Stimulated activated CD4-positive, alpha-beta T cell treated with anti-CD3 and anti-CD28 coated beads, Interleukin-2, amount 100 ng/mL, for 24 hours (primary cell): ENCODE measurements at places on chromosomes 16 and 17.

DNA sequence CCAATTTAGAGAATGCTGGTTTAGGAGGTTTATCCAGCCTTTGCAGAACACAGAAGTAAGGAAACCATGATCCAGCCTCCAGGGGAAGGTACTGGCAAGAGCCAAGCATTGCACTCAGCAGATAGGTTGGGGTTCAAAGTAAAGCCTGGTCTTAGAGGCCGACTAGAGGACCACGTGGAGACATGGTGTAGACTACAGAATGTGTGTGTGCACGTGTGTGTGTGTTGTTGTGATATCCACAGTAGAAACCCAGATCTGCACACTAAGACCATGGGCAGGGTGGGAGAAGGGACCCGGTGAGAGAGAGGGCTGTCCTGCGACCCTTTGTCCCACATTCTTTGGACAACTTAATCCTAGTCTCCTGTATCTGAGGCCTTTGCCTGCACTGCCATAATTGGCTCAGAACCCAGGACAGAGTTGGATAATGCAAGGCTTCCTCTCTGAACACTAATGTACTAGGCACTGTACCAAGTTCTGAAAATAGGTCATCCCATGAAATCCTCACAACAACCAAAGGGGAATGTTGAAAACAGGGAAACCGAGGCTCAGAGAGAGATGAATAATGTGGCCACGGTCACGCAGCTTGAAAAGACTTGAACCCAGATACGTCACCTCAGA is 325.1 kb upstream of the HSBP1 start:
- DNase-seq: no peak

DNA sequence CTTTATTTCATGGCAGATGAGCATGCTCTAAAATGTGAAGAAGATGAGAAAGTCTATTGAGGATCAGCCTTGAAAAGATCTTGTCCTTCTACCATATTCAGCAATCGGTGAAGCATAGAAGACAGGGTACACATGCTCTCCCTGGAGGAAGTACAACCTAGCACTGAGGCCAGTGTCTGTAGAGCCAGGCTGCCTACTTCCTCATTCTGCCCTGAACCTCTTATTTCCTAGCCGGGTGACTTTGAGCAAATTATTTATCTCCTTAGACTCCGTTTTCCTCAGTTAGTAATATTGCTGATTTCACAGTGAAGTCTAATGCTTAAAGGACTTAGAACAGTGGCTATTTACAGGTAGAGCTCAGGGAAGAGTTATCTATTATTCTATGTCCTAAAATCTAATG is 58.4 kb downstream of the TMEM100 start:
- DNase-seq: no peak

GRCh38 chr16:69720822-69721430 is 5.4 kb downstream of the NQO1 start:
- DNase-seq: no peak

DNA sequence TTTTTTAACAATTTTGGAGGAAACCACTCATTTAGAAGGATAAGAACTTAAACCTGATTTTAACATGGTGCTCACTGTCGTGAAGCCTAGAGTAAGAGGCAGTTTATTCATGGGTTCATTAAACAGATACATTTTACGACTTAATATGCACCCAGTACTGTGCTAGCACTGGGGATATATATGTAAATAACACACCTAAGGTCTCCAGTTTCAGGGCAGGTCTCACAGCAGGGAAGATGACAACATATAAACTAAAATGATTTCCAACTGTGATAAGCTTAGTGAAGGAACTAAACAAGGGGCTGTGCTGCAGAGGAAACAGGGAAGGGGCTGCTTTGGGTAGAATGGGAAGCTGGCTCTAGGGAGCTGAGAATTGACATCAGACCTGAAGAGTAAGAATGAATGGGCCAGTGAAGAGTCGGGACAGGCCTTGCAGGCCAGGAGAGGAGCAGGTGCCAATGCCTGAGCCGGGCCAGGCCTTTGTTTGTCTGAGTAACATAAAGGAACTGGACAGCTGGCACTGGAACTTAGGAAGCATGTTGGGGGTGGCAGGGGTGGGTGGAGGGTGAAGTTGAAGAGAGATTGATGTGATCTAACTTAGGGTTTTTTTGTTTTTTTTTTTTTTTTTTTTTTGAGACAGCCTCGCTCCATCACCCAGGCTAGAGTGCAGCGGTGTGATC is 12.1 kb downstream of the NT5M start:
- no peak for DNase-seq

DNA sequence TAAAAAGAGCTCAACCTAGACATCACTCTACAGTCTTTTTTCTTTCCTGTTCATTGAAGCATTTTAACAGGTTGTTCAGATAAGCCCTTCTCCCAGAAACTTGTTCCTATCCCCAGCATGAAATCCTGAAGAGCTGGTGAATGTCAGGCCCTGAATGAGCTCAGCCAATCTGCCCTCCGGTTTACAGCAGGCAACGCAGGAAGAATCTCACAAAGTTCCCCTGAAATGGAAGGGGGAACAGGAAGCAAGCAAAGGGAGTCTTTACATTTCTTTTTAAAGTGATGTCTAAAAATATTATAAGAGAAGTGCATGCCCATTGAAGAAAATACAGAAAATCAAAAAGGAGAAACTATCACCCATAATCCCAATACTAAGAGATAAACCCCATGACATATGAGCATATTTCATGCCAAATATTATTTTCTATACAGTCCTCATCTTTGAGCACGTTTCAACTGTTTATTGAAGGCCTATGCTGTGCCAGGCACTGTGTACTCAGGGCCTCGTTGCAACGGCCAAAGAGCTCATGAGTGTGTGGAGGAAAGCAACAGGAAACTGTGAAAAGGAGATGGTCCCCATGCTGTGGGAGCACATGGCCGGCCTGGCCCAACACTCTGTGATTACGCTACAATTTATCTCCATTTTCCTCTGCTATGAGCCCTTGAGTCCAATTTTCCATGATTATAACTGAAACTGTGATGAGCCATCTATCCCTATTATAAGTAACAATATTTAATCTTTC is 5.7 kb downstream of the TK2 start:
- DNase-seq: no peak

DNA sequence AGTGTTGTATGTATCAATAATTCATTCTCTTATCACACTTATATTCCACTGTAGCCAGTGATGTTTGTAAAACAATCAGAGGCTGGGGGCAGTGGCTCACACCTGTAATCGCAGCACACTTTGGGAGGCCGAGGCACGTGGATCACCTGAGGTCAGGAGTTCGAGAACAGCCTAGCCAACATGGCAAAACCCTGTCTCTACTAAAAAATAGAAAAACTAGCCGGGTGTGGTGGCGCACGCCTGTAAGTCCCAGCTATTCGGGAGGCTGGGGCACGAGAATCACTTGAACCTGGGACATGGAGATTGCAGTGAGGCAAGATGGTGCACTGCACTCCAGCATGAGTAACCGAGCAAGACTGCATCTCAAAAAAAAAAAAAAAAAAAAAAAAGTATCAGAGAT is 217.0 kb downstream of the CPPED1 start:
- DNase-seq: no peak

- peak; percentile 54 for DNase-seq
Observed at GRCh38 chr17:8894673-8895578, 27.5 kb upstream of the PIK3R6 start.

GRCh38 chr16:80105160-80105559 is 435.6 kb upstream of the DYNLRB2 start:
- DNase-seq: no peak

DNA sequence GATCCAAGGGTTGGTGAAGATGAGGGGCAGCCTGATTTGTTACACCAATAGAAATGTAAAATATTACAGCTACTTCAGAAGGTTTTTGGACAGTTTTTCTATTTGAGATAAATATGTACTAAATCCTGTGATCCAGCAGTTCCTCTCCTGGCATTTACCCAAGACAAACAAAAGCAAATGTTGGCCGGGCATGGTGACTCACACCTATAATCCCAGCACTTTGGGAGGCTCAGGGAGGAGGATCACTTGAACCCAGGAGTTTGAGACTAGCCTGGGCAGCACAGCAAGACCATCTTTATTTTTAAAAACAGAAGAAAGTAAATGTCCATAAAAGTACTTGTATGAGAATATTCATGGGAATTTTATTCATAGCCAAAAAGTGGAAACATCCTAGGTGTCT is 64.8 kb upstream of the MRC2 start:
- no peak for DNase-seq

DNA sequence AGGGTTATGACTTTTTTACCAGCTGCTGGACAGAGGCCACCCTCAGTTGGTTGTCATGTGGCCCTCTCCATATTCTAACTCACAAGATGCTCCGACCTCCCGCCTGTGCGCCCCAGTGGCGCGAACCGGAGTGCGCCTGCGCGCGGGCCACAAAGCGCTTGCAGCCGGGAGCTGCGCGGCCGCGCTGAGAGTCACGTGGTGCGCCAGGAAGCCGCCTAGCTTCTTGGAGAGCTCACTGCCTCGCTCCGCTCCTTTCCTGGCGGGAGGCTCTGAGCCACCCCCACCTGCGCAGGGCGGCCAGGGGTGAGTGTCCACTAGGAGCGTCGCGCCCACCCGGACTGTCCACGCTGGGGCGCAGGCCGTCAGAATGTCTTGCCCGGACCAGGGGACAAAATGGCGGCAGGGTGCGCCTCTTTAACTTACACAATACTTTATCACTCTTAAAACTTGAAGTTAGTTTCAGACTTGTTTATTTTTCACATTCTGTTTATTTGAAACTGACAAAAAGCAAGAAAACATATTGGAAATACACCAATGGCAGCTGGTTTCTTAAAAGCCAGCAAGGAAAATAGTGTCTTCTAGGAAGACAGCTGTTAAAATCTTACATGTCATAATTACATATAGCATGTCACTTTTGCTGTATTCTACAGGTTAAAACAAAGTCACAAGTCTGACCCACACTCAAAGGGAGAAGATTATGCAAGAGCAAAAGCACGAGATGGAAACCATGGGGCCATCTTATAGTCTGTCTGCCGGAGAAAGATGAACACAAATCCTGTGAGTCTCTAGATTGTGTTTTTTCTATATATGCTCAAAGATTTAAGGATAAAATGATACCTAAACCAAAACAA is 357.9 kb downstream of the CNTNAP4 start:
- no peak for DNase-seq

- DNase-seq: no peak
Observed at GRCh38 chr17:17515934-17516930, 20.0 kb upstream of the RASD1 start.

GRCh38 chr17:2580661-2581060 is 12.8 kb upstream of the PAFAH1B1 start:
- no peak for DNase-seq

DNA sequence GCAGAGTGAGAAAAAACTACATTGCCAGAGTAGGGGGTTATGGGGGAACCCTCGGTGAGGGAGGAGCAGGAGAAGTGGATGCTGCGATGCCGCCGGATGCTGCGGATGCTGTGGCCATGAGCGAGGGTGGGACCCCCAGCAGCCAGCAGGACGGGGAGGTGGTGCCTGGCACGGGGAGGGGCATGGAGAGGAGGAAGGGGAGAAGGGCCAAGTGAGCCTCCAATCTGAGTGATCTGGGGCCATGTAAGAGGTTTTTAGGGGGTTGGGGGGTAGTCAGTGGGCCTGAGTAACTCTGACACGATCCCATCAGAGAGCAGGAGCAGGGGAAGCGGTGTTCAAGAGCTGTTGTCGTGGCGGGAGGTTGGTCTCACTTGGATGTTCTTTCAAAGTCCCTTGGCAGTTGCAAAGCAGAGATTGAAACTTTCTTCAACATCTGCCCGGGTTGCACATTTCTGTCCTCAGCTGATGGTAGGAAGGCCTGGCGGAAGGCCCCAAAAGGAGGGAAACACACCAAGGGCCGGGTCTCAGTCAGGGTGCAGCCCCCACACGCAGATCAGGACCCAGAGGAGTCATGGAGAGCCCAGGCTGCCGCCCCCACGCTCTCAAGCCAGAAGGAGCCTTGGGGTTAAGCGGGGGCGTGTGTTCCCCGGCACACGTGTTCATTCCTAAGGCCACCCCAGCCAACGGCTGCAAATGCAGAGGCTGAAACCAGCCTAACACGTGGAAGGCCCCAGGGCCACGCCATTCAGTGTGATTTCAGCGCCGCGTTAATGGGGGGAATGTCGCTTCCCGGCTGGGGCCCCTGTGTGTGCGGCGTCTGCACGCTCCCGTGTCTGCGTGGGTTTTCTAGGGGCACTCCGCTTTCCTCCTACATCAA is 81.7 kb downstream of the ZDHHC7 start:
- no peak for DNase-seq

GRCh38 chr17:57447990-57448758 is 191.9 kb downstream of the MSI2 start:
- no peak for DNase-seq

DNA sequence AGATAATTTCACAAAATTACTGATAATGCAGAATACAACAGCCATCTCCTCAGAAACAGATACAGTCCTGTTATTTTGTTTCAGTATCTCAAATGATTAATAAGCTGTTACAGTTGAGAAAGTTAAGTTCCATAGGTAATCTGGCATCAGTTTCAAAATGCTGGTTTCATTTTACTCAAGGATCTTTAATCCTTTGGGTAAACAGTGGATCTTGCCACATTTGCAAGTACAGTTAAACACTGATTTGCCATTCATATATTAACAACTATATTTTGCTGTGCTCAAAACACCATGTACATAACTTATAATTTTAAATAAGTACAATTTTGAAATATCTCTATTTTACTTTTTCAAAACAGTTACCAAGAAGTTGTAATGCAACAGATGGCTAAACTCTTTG is 31.2 kb downstream of the RPGRIP1L start:
- DNase-seq: no peak

DNA sequence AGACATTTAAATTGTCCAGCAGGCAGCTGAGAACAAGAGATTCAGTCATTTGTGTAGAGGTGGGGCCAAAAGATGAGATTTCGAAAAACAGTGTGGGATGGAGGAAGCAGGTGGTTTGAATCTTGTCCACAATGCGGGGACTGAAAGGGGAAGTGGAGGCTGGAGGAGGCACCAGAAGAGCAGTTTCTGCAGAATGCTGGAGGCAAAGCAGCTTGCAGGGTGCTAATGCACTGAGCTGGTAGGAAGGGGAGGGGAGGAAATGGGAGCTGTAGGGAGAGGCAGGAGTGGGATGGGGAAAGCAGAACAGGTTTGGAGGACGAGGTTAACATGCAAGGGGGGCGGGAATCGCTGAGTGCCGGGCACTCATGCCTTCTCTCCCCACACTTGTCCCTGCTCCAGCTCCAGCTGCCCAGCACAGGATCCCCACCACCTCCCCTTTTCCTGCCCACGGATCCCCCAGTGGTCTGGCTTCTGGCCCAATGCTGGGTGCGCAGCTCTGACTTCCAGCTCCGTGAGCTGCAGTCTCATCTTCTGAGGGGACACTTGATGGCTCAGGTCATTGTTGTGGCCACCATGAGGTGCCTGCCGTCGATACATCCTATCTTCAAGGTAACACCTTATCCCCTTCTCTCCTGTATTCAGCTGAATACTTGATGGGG is 9.4 kb downstream of the C17orf100 start:
- DNase-seq: no peak

DNA sequence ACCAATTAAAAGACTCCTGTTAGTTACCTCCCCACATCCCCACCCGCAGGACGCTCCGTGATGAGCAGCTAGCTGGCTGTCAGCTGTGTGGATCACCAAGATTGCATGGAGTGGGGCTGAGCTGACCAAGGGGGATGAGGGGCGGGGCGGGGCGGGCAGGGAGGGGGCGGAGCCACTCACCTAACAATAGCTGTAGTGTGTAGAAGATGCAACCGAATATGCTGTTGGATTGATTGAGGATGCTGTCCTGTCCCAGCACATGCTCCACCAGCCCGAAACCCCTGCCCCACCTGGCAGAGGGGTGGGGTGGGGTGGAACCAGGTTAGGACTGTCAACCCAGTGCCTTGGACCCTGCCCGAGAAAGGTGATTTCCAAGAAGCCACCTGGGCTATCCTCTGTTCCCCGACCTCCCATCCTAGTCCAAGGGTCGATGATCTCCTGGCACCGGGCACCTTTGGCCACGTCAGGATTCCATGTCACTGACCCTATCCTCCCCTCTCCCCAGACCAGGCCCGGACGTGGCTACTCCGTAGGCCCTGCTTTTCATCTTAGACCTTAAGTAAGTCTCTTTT is 1.4 kb downstream of the VKORC1 start:
- no peak for DNase-seq
